ENCODE measurements at places on chromosomes 7 and 10.
A peak's percentile ranks its signal among the peaks of the same experiment; 100 is the strongest.

DNA sequence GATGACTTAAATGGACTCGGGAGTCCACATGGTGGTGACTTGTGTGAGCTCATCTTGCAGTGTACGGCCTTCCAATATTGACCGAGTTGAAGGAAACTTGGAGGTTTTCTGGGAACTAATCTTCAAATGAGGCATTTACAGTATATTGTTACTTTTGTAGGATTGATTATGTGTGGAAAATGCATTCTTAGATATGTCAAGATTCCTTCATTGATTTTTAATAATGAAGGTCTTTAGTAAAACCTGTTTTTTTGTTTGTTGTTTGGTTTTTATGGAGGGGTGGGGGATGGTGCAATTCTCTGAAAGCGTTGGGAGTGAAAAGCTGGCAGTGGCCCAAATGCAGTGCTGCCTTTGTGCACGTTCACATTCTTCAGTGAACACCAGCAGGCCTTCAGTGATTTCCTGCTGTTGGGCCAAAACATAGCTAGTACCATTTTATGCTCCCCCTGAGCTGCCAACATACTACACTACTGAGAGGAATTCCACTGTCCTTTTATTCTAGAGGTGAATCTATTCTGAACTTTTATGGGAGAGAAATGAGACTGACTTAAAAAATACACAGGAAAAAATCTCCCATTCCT is 50.4 kb downstream of the CCNY start:
- peak; percentile 42 for DNase-seq

DNA sequence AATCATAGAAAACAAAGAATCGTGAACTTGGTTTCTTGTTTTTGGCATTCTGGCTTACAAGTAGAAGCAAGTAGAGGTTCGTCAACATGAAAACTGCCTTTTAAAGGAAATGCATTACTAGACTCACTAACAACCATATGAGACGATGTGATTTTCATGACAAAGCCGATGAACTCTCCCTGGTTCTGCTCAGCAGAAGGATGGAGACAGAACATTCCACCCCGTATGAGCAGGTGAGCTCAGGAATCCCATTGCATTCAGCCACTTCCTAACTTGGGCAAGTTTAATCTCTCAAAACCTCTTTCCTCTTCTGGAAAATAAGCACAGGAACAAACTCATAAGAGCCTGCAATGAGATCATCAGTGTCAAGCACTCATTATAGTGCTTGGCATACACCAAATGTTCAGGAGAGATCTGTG is 57.4 kb upstream of the SVIL start:
- peak; percentile 52 for DNase-seq

- DNase-seq, result no peak
Observed at GRCh38 chr7:88184848-88185304, 35.0 kb downstream of the SRI start.

DNA sequence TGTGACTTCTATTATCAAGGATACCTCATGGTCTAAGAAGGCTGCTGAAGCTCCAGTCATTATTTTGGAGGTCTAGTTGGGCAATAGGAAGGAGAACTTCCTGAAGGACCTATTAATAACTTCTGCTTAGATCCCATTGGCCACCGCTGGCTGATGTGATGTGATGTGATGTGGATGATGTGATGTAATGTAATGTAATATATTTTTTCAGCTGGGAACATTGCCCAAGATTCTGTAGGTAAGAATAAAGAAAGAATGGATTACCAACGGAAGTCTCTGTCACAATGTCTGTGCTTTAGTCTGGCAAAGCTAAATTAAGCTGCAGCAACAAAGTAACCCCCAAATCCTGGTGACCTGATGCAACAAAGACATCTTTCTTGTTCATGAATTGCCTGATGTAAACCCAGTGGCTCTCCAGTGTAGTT is 233.7 kb downstream of the PTEN start:
- DNase-seq, result no peak

DNA sequence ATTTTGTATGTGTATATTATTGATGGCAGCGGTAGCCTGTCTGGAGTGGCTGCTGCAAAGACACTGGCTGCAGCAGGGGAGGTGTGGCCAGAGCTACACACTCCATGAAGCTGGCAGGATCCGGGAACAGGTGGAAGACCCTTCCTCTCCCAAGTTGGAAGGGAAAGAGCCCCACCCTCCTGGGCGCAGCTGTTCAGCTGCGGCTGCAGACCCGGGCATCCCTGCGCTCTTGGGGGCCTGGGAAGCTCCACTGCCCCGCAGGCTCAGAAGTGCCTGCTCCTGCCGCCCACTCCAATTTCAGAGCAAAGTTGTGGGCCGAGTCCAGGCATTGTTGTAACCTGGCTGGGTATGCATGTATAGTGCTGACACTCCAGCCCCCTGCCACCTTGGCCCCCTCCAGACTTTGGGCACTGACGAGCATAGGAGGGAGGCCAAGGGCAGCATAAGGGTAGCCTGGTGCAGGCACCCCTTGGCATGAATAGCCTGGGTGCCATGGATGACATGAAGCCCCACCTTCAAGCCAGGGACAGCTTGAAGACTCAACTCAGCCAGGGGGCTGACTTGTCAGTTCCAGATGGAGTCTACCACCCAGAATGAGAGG is 90.7 kb upstream of the TMEM168 start:
- no peak for DNase-seq

DNA sequence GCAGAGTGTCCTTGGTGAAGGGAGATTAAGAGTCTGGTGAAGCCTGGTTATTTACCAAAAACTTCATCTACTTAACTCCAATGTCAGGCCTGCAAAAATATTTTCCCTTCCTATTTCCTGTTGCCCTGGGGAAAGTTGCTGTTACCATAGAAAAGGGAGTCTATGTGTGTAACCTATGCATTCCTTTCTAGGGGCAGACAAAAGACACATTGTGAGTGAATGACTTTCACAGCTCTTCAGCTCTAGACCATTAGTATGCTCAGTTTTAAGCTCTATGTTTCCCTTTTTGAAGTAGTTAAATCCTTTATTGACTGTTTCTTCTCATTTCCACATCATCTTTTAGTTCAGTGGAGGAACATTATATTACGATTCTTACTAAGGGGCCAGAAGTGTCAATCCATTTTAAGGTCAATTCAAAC is 45.6 kb upstream of the SGCE start:
- peak; percentile 27 for DNase-seq

- DNase-seq, result no peak
Observed at GRCh38 chr7:80275192-80275605, 140.6 kb downstream of the GNAI1 start.

DNA sequence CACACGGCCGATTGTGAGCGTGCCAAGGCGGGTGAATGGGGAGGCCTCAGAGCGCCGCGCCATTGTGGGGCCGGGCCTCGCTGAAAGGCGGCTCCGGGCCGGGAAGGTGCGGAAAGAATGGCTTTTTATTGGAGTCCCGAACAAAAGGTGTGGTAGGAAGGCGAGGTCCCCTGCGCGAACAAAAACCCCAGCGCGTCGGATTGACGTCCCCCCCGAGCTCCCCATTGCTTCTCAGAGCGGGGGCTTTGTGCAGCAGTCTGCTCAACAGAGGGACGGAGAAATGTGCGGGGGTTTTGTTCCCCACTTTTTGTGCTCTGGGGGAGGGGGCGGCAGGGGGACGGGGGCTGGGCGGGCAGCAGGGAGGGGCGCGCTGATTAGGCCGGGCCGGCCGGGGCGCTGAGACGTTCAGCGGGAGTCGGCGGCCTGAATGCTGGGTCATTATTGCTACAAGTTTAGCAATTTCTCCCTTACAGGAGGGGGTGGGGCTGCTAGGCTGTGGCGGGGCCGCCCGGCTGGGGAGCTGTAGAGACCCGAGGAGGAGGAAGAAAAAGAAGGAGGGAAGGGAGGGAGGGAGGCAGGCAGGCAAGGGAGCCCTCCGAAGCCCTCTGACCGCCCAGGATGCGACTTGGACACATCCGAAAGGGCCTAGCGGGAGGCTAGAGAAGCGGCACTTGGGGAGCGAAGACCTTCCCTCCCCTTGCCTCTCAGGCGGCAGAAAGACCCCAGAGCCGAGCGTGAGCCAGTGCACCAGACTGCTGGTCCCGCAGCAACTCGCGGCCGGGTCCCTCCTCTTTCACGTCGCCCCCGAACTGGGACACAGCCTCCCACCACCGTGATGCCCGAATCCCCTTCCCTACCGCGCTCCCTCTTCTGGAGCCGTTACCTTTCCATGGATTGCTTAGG is 4.6 kb downstream of the NKX2-3 start:
- no peak for DNase-seq

DNA sequence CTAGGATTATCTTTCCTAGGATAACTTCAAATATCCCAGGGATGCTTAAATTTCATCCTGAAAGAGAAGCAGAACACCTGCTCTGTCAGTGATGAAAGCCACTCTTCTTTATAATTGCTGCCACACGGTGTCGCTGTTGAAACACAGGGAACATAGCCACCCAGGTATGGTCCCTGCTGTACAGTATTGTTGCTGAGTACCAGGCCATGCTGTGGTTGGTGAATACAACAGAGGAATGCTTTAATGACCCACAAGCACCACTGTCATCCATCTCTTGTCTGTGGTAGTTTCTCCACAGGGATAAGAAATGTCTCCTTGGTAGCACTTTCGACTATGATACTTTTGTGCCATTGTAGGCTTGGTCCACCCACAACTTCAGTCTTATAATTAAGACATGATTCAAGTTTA is 70.6 kb upstream of the STARD3NL start:
- peak; percentile 51 for DNase-seq

DNA sequence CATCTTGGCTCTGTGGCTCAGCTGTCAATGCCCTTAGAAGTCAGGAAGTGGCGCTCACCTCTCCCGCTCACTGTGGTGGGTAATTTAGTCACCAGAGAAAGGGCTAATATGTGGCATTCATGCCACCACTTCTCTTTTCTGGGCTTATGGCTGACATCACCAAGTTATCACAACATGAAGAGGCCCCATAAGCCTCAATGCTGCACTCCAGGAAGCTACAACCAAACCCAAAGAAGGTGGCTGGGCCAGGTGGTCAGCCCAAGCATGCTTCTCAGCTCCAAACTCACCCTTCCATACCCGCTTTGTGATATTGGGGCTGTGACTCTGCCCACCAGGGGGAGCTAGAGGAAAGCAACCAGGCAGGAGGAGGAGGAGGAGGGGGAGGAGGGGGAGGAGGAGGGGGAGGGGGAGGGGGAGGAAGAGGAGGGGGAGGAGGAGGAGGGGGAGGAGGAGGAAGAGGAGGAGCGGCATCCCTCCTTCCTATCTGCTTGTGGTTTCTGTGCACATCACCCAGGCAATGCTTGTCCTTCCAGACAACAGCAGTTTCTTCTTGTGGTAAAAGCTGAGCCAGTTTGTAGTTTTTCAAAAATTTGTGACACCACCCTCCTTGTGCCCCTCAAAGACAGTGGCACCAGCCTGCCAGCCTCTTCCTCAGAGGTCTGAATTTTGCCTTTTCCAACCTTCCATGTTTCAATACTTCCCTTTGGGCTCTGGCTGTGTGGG is 42.1 kb downstream of the CYP26A1 start:
- DNase-seq, result peak; percentile 38

DNA sequence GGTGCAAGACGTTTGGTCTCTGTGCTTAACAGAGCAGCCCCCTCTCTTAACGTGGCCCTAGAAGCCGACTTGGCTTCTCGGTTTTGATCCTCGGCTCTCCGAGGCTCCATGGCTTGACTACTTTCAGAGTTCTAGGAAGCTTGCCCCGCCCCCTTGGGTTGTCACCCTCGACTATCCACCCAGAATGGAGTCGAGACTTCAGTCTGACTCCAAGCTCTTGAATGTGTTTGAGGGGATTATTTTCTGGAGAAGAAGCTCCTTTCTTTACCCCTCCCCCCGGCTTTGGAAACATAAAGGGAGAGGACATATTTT is 448 bp downstream of the SEC24C start:
- DNase-seq, result peak; percentile 62

GRCh38 chr7:136717910-136718557 is 150.4 kb upstream of the CHRM2 start:
- DNase-seq, result no peak

DNA sequence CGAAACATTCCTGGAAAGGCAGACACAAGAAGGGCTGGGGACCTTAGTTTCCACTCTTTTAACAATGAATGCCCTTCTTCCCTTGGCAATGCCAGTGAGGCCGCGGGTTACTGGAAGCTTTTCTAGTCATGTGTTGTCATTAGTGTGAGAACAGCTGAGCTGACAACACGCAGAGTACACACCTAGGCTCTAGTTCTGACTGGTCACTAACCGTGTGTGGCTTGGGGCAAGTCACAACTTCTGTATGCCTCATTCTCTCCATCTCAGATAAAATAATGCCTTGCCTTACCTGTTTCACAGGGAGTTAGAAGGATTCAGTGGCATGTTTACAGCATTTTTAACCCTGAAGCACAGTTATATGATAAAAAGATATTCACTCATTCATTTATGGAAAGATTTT is 31.7 kb downstream of the FBH1 start:
- no peak for DNase-seq

GRCh38 chr7:155469311-155470185 is 11.6 kb downstream of the EN2 start:
- DNase-seq, result no peak

GRCh38 chr10:70974351-70974901 is 86.1 kb upstream of the PCBD1 start:
- peak; percentile 26 for DNase-seq

GRCh38 chr10:86599729-86600128 is 54.6 kb upstream of the OPN4 start:
- DNase-seq, result no peak

DNA sequence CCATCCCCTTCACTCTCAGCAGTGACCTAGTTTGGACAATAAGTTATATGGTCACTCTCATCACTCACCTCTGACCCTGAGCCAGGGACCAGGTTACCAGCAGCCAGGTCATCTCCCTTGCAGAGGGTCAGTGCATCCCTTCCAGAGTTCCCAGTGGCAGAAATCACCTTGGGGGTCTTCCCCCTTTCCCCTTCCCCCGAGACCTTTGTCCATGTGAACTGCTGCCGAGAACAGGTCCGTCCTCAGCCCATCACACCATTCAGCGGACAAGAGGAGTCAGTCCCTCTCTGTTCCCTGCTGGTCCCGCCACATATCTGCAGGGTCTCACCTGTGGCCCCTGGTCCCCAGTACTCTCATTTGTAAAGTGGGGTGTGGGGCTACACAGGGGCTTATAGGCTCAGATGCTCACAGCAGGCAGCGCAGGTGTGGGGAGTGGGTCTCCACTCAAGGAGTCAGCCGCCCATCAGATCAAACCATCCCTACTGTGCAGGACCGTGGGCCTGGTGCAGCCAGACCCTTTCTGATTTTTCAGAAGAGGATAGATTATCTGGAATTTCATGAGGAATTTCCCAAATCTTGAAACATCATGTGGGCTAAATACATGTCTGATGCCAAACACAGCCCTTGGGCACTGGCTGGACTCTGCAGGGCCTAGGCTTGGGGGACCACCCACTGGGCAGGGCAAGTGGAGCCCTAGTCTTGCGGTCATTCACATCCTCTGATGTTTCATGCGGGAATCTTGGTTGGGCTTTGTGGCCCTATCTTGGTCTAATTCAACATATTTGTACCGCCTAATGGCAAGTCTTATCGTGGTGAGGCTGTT is 6.5 kb downstream of the DEPP1 start:
- DNase-seq, result no peak

- no peak for DNase-seq
Observed at GRCh38 chr7:127230192-127230925, 22.4 kb downstream of the GRM8 start.

DNA sequence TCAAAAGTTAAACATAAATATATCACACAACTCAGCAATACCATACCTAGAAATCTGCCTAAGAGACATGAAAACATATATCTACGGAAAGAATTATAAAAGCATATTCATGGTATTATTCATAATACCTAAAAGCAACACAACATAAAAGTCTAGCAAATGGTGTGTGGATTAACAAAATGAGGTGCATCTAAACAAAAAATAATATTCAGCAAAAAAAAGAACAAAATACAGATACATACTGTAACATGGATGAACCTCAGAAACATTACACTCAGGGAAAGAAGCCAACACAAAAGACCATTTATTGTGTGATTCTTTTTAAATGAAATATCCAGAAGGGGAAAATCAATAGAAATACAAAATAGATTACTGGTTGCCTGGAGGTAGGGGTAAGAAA is 155.0 kb downstream of the IMMP2L start:
- no peak for DNase-seq
